ENCODE measurements at places on chromosomes 7 and 10.

DNA sequence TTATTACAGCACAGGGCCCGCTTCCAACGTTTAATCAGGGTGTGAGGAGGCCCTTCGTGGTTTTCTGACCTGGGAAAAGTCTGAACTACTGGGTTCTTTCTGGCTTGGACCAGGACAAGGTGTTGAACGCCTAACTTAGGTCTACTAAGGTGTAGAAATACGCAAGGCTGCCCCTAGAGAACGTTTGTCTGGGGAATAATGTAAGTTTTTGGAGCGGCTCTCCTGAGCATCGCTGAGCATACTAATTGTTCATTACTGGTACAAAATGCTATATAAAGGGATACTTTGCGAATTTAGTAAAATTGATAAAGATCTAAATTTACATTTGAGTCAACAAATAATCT lies 32.4 kb upstream of the TOMM7 start:
- no peak for DNase-seq

GRCh38 chr7:47226696-47227095 lies 355.2 kb downstream of the TNS3 start:
- DNase-seq: no peak

- DNase-seq: no peak
These were observed 81.4 kb upstream of the GJD4 start for GRCh38 chr10:35523670-35524225.

DNA sequence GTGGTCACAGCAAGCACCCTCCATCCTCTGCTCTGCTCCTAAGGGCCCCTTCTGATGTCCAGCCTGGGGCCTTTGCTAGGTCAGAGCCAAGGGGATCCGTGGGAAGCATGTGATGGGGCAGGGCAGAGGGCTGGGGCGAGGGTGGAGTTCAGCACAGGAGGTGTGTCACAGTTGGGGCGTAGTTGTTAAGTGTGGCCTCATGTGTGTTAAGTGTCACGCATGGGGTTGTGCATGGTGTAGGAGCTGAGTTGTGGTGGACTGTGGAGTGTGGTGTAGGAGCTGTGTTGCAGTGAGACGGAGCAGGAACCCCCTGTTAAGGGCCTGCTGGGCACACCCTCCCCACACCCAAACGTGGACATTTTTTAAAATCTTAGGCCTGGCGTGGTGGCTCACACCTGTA lies 248.0 kb downstream of the USP6NL start:
- no peak for DNase-seq

DNA sequence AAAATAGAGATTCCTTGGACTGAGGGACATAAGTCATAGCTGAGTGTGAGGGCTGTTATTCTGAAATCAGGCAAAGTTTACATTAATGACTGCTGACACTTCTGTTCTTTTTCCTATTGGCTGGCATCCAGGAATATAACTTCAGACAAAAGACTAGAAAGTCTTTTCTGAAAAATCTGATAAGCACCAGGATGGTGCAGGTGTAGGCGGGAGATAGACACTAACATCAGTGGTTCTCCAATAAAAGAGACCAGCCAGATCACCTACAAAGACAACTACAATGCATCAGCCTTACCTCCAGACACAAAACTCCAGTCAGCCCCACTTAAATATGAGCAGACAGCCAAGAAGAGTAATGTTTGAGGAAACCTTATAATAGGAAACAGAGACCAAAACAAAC lies 168.3 kb upstream of the LRGUK start:
- DNase-seq: no peak

DNA sequence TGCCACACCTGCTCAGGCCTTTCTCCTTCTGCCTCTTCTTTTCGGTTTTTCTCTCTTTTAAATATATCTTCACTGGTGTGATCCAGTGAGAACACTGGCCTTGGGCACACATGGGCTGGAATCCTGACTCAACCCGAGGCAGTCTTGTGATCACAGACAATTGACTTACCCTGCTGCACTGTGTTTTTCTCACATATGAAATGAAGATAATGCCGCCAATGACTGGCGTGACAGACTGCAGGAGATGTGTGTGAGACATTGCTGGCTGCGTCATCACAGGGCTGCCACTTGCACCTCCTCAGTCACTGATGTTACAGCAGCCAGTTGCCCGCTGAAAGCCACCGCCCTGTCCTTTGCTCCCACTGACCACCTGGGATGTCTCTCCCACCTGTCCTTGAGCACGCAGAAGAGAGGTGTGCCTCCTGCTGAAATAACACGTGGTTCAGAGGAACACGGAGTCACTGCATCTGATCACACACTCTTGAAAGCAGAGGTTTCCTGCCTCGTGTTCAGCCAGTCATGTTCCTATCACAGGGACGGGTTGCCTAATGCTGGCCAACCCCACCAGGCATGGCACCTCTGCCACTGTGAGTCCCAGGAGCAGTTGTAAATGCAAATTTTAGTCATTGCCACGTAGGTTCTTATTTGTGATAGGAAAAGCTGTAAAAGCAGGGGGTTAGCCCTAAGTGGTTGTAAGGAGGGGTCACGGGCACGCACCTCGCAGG lies 124.6 kb upstream of the LANCL2 start:
- no peak for DNase-seq

- DNase-seq: no peak
These were observed 111.7 kb upstream of the LYZL1 start for GRCh38 chr10:29176845-29177832.

DNA sequence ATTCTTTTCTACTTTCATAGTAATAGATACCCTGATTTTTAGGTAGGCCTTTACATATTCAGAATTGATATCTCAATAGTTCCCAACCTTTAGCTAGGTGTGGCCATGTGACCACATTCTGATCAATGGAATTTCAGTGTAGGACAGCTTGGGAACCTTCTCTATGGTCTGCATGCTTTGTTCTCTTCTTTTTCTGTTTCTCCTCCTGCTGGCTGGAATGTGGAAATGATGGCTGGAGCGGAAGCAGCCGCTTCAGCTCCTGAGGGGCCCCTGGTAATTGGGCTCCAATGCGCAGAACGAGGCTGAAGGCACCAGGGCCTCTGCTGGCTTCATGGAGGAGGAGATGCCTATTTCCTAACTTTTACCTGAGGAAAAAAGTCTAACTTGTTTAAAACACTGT lies 152.6 kb downstream of the ZMYND11 start:
- no peak for DNase-seq

DNA sequence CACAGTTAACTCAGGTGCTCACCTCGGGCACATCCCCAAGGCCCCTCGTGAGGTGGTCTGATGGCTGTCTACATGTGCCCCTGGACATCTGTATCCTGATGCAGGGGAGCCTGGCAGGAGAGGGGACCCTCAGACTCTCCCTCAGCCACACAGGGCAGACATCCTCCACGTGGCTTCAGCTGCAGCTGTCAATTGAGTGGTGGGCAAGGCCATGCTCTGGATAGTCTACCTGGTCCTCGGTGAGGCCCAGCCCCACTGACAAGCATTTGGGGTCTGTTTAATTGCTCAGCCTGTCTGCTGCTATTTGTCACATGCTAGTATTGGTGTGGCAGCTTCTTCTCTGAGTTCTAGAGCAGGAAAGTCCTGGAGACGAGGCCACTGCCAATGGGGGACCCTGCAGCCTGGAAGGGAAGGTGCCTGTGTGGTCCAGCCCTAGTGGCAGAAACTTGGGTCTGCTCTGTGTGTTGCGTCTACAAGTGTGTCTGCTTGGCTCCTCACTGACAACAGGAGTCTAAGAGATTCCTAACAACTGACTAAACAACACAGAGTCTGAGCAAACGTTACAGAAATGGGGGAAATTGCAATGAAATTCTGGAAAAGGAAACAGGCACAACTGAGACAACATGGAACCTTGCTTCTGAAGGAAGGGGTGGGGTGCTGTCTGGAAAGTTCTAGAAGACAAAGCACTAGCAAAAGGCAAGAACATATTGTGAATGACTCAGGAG lies 59.3 kb upstream of the IGFBP3 start:
- DNase-seq: no peak

GRCh38 chr10:69439813-69440506 lies 11.3 kb upstream of the TSPAN15 start:
- no peak for DNase-seq

GRCh38 chr7:141585592-141586510 lies 34.6 kb downstream of the AGK start:
- DNase-seq: no peak

- DNase-seq: peak; percentile 59
These were observed 74.8 kb upstream of the GPR37 start for GRCh38 chr7:124840435-124840834.

DNA sequence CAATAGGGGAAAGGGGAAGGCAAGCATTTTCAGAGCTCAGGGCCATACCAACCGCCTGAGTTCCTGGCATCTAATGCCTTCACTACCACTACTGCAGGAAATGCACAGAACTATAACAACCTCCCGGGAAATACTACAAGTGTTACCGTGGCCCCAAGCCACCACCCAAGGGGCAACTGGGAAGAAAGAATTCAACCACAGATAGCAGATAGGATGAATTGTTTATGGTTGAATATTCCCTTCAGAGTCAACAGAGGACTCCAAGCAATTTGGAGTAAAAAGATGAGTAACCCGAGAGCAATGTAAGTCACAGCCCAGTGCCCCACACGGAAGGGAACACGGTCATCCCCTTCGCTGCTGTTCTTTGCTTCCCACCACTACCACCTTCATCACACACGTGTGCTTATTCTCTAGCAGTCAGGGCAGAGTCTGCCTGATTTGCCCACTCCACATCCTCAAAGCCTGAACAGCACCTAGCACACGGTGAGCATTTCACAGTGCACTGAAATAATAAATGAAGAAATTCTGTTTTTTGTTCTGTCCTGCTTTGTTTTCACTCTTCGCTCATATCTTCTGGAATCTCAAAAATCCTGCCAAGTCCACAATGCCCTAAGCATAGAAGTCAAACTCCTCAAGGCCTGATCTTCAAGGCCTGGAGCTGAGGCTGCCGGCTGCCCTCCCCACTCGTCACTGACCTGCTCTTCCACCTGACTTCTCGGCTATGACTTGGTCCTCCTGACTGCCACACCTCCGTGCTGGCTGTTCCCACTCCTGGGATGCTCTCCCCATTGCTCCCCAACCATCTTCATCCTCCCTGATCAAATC lies 221.1 kb downstream of the KCNMA1 start:
- no peak for DNase-seq

- DNase-seq: no peak
These were observed 158.9 kb upstream of the SP4 start for GRCh38 chr7:21269021-21269420.

- no peak for DNase-seq
These were observed 492.4 kb upstream of the STEAP1 start for GRCh38 chr7:89661876-89662275.

DNA sequence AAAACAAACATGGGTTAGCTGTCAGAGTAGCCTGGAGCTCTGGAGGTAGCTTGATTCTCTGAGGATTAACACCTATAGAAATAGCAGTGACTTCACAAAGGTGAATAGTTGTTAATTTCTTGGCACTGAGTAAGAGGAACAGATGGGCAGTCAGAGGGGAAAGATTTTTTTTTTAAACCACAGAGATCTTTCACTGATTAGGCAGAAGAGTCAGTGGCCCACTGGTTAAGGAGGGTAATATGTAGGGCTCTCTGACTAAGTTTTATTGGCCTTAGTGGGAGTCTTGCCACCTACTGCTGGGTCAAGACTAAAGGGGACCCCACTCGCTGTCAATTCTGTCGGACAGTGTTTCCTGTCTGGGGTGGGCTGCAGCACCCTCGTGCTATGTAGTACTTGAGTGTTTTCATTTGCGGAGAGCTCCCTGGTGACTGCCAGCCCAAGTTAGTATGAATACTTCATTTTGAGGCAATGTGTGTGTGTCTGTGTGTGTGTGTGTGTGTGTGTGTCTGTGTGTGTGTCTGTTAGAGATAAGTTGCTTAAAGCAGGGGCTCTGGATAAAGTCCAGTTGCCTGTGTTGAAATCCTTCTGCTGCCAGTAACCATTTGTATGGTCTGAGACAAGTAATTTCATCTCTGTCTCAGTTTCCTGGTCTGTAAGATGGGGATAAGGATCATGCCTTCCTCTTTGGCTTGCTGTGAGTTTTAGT lies 145.2 kb downstream of the ARID5B start:
- no peak for DNase-seq

DNA sequence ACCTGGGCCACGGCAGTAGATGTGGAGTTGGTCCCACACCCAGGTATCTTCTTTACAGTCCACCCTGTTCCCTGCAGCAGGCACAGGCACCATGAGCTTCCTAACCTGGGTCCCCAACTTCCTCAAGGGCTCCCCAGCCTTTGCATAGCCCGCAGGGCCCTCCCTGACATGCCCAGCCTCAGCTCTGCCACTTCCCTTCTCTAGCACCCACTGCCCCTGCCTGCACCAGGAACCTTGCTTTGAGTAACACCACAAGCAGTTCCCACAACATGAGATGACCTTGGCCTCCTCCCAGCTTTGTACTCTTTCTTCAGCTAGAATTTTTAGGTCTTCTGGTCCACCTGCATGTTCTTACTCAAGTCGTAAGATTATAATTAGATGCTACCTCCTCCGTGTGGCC lies 92.2 kb upstream of the ZPBP start:
- DNase-seq: no peak

- DNase-seq: no peak
These were observed 63.9 kb downstream of the IKZF1 start for GRCh38 chr7:50368366-50368765.

GRCh38 chr10:76547352-76547972 lies 1090.1 kb downstream of the KCNMA1 start:
- DNase-seq: peak; percentile 71

GRCh38 chr10:86855513-86855912 lies 99.1 kb downstream of the BMPR1A start:
- no peak for DNase-seq

GRCh38 chr10:32985775-32986350 lies 27.8 kb upstream of the ITGB1 start:
- DNase-seq: no peak

GRCh38 chr10:89518108-89518507 lies 17.3 kb downstream of the SLC16A12 start:
- DNase-seq: no peak

DNA sequence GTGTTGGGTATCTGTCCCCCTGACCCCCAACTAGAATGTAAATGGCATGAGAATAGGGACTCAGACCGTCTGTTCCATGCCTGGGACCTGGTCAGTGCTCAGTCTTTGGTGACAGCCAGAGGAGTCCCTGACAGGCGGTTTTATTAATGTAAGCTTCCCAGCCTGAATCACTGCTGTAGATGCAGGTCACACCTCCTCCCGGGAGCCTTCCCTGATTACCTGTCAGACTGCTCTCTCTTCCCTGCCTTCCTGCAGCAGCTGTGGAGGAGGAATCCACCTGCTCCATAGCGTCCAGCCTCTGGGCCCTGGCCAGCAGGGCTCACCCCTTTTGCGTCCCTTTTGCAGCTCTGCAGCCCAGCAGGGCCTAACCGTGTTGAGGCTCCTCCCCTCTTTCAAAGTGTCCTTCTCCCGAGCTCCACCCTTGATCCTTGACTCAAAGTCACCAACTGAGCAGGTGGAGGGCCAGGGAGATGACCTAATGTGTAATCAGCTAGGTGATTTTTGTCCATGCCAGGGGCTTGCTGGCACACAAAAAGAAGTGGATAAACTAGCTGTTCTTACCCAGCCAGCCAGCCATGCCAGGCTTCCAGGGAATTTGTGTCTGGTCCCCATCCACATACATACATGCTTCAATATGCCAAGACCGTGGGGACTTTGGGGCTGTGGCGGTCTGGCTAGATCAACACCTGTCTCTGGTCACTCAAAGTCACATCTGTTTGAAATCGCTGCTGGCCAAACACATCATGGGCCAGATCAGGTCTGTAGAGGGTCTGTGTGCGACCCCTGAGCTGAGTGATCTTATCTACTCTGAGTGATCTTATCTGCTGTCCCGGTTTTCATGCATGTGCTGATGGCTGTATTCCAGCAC lies 195.1 kb downstream of the CCDC3 start:
- DNase-seq: no peak

GRCh38 chr7:107564553-107565298 lies 955 bp downstream of the DUS4L start:
- DNase-seq: no peak

All from NCI-H1694 treated with DMSO at 0.1 percent for 48 hours (cell line).